Transverse colon (tissue), 4 donors: ENCODE measurements at places on chromosomes 7 and 10. TPM values are rescaled to one million over a fixed set of nuclear protein-coding genes. Genes with fewer than 3 reads are reported as not detected.

Gene GNGT1
- total RNA-seq = not detected

Gene OR2A5
- total RNA-seq = not detected

Gene CNTNAP2
- total RNA-seq = 2.6 TPM

Gene CALHM3
- total RNA-seq = not detected

Gene SPACDR
- total RNA-seq = not detected

Gene ZNF282
- total RNA-seq = 18.3 TPM

Gene GHRHR
- total RNA-seq = not detected

Gene OR9A2
- total RNA-seq = not detected
